ENCODE measurements at places on chromosomes 3 and 15.

GRCh38 chr3:13075986-13076654, 2.9 kb upstream of the IQSEC1 start:
- DNase-seq, result no peak

DNA sequence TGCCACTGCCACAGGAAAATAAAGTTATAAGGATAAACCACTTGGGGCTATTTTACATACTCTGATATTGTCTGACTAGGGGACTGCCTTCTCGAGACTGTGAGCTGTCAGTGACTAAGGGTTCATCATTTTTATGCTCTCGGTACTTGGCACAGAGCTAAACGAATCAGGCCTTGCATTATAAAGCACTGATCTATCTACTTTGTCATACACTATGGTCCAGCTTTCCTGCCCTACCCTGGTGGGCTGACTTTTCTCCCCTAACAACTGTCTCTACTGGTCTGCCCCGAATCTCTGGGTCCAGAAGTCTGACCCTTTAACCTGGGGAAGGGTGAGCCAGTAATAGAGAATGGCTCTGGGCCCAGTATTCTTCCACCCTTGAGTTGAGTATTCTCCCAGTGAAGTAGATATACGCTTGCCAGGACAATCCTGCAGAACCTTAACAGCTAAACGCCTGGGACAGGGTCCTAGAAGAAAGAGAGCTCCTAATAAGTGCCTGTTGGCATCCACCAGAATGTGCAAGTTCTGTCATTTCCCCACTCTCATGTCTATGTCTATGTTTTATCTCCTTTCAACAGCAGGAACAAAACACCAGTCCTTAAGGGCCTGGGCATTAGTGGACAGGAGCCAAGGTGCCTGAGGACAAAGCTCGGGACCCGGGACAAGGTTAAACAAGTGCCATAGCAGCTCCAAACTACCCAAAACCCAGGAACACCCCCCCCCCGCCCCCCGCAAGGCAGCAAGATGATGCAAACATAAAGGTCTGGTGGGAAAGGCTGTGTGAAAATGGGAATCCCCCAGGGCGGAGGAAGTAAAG, 1.2 kb downstream of the LARP6 start:
- no peak for DNase-seq

DNA sequence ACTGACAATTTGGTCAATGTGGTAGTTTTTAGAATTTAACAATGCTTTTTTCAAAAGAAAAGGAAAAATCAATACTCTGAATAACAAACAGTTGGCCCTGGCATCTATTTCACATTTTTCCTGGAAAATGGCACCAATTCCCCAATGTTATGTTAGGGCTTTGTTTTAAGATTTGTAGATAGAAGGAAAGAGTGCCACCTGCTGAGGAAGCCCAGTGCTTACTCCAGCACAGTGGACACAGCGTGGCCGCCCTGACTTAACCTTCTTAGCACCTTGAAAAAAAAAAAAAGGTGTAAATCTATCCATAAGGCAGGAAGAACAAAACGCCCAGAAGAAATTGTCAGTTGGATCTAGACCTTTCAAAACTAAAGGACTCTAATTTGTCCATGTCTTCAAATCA, 110.7 kb upstream of the CNTN4 start:
- no peak for DNase-seq

GRCh38 chr15:76866008-76866407, 39.1 kb downstream of the SCAPER start:
- no peak for DNase-seq

DNA sequence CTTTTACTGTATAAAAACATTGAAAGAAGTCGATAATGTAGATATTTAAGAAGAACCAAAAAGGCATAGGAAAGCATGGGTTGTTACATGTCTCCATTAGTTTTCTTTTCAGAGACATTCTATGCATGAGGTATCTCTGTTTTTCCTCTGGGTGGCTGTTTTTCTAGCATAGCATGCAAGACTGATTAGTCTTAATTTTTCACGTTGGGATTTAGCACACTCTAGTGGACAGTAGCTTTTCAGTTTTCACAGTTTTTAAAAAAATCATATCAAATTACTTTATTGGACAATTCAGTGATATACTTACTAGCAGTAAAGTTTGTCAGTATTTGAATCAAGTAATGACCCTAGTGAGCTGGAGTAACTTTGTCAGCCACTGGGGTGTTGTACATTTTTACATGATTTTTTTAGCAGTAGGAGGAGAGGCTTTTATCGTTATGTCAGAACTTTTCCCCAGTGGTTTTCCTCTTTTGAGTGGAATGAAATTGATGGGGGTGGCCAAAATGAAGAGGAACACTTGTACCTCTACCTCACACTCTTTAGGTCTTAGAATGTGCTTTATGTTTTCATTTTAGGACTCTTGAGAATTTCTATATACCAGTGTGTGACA, 57.2 kb downstream of the SEC22A start:
- DNase-seq, result peak; percentile 30

DNA sequence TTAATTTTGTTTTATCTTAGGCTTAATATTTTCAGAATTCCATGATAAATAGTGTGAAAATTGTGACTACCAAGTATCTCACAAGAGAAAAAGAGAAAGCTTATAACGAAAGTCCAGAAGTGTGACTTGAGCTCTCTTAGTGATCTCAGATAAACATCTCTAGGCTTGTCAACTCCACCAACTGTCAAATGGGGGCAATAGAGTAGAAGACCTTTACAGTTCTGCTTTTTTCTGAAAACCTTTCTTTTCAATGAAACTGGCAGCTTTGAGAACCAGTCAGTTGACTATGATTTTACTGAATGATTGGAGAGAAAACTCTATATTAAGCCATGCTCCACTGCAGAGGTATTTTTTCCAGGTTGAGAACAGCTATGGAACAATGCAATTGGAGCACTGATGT, 119.2 kb upstream of the TP63 start:
- no peak for DNase-seq

DNA sequence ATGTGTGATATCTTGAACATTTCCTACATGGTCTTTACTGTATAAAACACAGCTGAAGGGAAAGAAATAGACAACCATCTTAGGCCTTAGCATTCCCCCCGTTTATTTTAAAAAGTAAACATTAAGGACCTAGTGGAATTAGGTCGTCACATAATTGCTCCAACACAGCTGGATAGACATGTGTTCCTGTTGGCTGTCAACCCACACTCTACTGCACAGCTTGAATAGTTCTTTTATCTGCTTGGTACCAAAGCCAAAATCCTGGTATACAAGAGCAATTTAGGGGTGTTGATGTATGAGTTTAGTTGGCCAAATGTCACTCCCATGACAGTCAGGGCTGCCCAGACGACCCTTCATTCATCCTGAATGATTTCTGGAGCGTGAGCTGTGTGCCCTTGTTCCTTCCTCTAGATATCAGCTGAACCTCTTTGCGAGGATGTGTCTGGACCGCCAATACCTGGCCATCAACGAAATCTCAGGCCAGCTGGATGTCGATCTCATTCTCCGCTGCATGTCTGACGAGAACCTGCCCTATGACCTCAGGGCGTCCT, 179.7 kb downstream of the ITPR1 start:
- no peak for DNase-seq

- no peak for DNase-seq
These were observed 12.2 kb downstream of the CGNL1 start for GRCh38 chr15:57388464-57388863.

DNA sequence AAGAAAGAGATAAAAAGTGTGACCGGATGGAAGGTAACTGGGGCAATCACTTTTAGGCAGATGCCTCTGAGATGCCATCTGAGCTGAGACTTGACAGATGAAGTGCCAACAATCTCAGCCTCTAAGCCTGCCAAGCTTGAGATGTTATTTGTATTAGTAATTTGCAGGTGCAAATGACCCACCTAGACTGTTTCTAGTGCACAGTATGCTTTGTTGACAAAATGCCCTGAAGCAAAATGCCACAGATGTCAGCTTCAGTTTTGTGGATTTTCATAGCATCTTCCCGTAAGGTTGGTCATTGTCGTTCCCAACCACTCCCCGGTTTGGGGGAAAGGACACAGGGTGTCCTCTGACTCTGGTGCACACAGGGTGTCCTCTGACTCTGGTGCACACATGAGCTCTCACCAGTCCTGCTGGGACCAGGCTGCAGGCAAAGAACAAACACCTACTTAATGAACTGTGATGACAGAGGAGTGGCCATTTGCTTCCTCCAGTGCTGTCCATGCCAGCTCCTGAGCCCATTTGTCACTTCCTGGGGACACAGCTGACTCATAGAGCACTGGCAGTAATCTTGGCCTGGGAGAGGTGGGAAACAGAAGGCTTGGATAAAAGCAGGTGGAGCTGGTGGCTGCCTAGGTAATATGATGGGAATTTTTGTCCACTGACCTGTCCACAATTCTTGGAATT, 16.7 kb upstream of the PPP1R2 start:
- DNase-seq, result no peak

- DNase-seq, result no peak
These were observed 7.8 kb upstream of the WNT7A start for GRCh38 chr3:13887495-13888300.

DNA sequence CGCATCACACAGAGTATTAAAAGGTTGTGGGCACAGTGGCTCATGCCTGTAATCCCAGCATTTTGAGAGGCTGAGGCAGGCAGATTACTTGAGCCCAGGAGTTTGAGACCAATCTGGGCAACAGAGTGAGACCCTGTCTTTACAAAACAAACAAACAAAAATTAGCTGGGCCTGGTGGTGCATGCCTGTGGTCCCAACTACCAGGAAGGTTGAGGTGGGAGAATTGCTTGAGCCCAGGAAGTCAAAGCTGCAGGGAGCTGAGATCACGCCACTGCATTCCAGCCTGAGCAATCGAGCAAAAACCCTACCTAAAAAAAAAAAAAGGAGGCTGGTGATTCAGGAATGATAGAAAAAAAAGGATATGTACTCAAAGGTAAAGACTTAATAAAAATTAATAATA, 28.2 kb upstream of the ST6GAL1 start:
- DNase-seq, result no peak

GRCh38 chr3:189937302-189938127, 183.2 kb downstream of the P3H2 start:
- DNase-seq, result no peak

GRCh38 chr3:154285221-154285620, 39.1 kb downstream of the DHX36 start:
- no peak for DNase-seq

DNA sequence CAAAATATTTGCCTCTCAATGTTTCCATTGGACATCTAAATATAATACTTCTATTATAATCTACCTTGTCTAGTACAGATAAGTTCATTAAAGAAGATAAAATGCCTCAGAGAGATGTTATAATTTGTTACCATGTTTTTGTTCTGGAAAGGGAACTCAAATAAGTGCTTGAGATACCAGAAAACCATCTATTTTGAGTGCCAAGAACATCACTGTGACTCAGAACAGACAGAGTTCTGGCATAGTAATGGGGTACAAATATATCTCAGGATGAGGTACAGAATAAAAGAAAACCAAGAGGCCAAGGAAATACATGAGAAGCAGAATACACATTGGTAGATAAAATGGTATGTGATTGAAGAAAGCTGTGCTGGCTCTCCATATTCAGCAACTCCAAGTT, 58.9 kb downstream of the IMPG2 start:
- no peak for DNase-seq

DNA sequence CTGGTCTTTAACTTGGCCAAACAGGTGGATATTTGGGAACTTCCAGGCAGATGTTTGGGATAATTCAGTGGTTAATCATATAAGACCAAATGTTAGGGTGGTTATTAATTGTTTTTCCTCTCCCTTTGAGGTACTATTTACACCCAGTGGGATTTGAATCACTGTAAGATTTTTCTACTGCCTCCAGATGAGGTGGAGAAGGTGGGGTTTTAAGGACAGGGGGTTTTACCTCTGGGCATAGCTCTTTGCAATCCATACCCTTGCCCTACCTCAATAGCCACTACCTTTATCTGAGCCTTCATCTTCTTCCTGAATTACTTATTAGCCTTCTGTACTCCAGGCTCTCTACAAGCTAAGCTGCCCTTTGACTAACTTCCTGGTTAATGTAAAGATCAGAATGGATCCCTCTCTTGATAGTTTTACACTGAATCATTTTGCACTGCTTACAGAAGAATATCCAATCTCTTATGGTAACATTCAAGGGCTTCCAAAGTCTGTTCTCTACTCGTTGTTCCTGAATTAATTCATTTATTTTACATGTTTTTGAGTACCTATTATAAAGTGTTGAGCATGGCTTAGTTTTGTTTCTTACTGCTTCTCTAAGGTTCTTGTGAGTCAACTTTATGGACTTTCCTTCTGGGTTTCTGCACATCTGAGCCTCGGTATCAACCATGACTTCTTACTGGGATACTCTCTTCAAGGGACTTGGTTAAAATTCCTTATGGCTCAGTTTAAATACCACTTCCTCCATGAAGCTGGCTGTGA, 331.2 kb upstream of the TBL1XR1 start:
- DNase-seq, result no peak

- no peak for DNase-seq
These were observed 59.8 kb downstream of the TMED3 start for GRCh38 chr15:79370716-79371115.

DNA sequence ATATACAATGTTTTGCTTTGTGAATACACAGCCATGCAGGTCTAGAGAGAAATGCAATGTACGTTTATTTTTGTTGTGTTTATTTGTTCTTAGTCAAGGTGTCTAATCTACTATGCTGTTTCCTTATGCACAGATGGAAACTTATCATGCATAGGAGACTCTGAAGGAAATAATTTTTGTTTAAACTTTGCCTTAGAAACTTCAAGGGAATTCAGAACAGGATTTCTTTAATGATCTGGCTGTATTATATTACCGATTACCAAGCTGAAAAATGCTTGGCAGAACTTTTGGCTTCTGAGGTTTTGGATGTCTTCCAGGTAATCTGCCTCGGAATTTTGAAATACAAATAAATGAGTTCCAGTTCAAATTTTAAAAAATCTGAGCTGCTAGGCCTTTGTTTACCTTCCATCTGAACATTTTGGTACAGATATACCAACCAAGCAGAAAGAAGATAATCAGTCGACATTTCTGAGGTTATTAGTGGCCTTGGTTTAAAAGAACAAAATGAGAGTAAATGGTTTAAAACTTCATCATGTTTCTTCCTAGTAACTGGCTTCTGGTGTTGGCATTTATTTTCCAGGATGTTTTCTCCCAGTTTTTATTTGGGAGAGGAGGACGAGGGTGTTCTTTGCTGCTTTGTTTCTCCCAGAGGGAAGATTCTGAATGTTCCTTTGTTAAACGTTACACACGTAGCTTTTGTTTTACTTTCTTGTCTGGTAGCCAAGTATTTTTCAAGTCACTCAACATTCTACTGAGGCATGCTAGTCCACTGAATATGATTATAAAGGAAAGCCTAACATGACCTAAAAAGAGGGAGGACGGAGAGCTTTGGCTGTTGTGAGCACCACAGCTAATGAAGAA, 421.8 kb upstream of the TBL1XR1 start:
- DNase-seq, result no peak

- DNase-seq, result no peak
These were observed 154.5 kb downstream of the THRB start for GRCh38 chr3:24340161-24340560.

GRCh38 chr3:133016838-133017309, 21.3 kb upstream of the TMEM108 start:
- DNase-seq, result no peak

GRCh38 chr3:189071446-189071845, 100.3 kb upstream of the TPRG1 start:
- peak; percentile 80 for DNase-seq

All from activated CD4-positive, alpha-beta T cell treated with anti-CD3 and anti-CD28 coated beads, Interleukin-10, Interleukin-2, amounts not matched to agents 100 ng/mL and 50 ng/mL, durations not matched to agents 16 hours and 8 hours (primary cell).